ENCODE measurements at places on chromosomes 12 and 14.
A peak's percentile ranks its signal among the peaks of the same experiment; 100 is the strongest.

DNA sequence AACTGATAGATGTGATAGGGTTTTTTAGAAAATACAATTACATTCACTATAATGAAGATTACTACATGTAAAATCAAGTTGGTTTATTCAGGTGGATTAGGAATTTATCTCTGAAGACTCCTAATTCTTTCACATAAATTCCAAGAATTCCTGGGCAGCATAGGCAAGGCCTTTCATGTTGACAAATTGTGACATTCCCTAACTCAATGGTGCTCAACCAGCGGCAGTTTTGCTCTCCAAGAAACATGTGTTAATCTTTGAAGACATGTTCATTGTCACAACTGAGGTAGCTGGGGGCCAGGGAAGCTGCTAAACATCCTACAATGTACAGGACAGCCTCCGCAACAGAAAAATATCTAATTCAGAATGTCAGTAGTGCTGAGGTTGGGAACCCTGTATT is 46.3 kb downstream of the PTPRQ start:
- DNase-seq, result no peak

GRCh38 chr12:5294274-5295070 is 137.4 kb upstream of the NTF3 start:
- DNase-seq, result no peak

GRCh38 chr12:108750526-108750925 is 19.2 kb upstream of the CORO1C start:
- no peak for DNase-seq

DNA sequence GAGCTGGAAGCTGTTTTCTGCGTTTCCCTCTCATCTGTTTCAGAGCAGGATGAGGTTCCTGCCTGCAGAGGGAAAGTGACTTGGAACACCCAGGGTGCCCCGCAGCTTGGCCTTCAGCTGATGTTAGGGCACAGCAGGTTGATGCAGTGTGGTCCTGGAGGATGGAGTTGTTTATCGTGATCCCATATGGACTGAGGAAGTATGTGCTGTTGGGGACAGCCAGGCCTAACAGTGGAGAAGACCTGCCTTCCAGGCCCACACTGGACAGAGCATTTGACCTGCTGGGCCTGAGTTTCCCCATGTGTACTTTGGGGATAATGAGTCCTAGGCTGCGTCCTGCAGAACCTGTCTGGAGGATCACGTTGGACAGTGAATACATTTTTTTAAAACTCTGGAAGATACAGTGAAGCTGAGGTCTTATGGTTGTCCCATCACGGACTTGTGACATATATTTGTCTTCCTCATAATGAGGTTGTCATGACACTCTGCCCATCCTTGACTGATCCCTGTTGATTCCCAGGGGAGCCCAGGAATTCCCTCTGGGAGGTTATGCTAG is 12.8 kb downstream of the SERPINA1 start:
- no peak for DNase-seq

GRCh38 chr12:93589081-93589480 is 16.6 kb downstream of the SOCS2 start:
- DNase-seq, result no peak

DNA sequence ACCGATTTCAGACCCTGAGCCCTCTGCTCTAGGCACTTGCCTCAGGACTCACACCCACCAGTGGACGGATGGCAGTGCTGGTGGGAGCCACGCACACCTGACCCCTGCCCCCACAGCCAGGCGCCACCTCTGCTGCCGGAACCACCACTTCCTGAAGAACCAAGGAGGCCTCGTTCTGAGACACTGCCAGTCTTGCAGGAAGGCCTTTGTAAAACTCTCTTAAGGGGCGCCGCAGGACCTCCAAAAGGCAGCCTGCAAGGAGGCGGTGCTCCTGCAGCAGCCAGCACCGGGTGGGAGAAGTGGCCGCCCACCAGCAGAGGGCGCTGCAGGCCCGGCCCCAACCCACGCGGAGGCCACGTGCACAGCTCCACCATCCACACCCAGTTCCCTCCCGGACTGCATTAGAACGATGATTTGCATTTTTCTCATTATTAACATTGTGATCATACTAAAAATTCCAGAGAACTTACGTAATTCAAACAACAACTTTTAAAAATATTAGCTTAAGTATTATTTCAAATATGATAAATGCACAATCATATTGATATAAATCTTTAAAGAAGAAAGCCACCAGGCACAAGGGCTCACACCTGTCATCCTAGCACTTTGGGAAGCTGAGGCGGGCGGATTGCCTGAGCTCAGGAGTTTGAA is 12.8 kb downstream of the STX2 start:
- DNase-seq, result no peak

DNA sequence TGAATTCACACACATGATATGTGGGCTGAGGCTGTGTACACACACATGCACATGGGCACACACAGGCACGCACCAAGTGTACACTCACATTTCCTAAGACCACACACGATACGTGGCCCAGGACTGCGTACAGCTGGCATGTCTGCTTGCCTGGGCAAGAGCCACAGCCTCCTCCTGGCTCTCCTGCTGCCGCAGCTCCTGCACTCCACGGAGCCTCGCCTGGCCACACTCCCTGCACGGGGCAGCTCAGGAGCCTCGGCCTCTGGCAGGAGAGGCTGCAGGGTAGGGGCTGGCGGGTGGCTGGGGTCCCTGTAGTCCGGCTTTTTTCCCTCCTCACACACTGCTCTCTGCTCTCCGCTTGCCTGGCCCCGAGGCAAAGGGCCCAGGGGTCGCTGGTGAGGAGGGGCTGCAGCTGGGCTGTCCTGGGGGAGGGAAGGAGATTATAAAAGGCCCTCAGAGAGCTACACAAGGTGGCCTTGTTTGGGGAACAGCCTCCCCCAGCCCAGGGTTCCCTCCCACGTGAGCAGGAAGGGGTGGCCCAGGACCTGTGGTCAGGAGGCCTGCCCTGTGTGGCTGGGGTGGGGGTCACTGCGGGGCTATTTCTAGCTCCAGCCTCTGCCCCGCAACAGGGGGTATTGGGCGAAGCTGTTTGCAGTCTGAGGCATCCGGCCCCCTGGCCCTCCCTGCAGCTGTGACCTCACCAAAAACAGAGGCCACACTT is 89.0 kb upstream of the SFSWAP start:
- peak; percentile 16 for DNase-seq

DNA sequence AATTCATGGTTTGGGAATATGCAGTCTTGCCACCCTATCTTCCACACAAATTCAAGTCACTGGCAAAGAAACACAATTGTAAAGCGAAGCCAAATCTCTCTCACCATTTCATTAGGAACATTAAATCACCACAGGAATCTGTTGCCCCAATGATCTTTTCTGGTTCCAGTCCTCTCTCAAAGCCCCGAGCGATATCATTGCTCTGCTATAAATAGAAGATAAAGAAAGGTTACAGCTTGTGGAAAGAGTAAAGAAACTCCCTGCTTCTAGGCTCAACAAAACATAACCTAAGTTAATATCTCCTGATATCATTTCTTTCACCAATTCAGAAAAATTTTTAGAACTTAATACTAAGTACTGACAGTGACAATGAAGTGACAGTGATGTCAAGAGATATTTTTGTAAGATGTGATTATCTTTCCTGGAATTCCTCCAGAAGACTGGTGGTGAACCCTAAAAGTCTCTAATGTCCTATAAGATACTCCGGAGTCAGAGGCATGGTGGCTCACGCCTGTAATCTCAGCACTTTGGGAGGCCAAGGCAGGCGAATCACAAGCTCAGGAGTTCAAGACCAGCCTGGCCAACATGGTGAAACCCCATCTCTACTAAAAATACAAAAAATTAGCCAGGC is 33.8 kb downstream of the CBX5 start:
- DNase-seq, result no peak

DNA sequence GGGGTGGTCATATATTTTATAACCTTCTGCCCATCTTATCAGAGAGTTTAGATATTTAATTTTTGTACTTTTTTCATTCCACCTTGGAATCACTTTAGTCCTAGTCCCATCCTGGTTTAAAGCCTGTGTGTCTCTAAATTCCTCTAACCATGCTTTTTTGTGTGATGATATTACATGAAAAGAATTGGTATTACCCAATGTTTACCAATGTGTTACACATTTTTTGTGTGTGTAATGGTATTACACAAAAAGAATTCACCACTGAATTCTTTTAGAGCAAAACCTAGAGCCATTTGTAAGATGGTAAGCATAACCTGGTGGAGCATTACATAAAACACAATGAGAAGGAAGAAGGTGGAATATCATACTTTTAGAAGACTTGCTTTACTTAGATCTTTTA is 77.5 kb downstream of the FAR2 start:
- DNase-seq, result no peak

GRCh38 chr14:106872611-106873446 is 1346.4 kb downstream of the TMEM121 start:
- DNase-seq, result no peak

DNA sequence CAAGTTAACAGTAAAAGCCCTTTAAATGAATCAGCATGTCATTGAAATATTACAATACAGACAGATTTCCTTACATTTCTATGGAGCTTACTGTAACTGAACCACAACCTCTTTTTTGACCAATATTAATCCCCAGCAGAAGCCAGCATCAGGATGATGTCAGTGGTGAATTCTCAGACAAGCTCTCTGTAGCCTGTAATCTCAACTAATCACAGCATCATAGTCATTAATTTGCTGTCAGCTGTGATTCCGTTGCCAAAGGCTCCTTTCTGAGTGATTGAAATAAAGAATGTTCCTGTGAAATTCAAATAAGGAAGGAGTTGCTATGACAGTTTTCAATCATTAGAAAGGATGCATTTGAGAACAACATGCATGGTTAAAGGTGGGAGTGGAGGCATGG is 323.1 kb downstream of the PDZRN4 start:
- no peak for DNase-seq

DNA sequence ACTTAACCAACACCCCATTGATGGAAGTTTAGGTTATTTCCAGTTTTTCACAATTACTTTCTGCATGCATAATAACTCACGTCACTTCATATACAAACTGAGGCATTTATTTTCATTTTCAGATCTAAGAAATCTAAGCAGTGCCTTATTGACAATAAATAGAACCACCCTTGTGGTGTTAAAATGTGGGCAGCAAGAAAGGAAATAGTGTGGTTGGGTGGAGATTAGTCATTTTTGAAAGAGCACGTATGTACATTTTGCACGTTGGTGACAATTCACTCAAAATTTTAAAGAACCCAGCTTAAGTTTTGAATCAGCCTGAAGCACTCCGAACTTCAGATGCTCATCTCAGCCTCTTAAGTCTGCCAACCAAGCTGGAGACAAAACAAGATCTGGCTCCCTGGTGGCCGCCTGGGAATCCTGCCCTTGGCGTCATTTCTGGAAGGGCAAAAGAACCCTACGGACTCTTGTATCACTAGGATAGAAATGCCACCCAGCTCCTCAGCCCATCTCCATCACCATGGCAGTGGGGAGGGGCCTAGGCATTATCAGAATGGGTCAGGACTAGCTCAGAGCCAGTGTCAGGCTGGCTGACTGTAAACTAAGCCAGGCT is 89.5 kb upstream of the BCL2L14 start:
- no peak for DNase-seq

GRCh38 chr12:76863005-76863670 is 15.7 kb downstream of the CSRP2 start:
- no peak for DNase-seq

DNA sequence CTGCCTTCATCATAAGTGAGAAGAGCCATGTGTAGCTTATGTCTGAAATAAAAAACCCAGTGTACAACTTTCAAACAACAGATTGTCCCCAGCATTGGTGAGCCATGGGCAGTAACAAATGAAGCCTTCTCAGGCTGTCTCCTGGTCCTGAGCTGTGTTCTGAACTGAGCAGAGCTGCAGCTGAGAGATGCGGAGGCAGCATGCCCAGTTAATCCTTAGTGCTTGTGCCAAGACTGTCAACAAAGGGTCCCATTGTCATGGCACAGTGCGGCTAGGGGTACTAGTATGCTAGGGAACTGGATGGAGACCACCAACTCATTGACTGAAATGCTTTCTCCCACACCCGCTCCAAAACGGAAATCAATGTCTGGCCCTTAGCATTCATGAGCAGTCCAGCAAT is 154.3 kb downstream of the RMST start:
- DNase-seq, result no peak

GRCh38 chr12:47504775-47505446 is 200.9 kb downstream of the RPAP3 start:
- no peak for DNase-seq

- no peak for DNase-seq
Measured at GRCh38 chr14:29627137-29627536, 300.5 kb downstream of the PRKD1 start.

DNA sequence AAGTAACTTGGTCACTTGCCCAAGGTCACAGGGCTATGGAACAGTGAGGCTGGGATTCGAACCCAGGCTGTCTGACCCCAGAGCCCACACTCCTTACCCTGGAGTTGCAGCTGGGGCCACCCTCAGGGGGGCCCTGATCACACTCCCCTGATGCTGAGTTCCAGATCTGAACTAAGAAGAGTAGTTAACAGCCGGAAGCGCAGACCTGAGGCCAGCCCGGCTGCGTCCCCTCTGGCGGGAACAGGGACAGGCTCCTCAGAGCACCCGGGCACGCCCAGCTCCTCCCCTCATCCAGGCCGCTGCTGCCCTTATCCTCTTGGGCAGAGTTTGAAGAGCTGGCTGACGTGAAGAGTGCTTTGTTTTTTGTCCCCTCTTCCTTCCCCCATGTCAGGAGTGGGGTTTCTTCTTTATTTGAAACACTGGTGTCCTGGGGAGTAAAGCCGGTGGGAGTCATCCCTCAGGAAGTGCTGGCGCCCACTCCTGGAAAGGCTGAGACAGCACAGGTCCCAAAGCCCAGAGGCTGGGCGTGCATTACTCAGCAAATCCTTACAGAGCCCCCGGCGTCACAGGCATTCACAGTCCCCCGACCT is 8.7 kb downstream of the PHB2 start:
- DNase-seq, result no peak

- no peak for DNase-seq
Measured at GRCh38 chr12:99281277-99281676, 366.3 kb upstream of the GARIN6 start.

- DNase-seq, result no peak
Measured at GRCh38 chr14:71563492-71564153, 368.6 kb upstream of the RGS6 start.

DNA sequence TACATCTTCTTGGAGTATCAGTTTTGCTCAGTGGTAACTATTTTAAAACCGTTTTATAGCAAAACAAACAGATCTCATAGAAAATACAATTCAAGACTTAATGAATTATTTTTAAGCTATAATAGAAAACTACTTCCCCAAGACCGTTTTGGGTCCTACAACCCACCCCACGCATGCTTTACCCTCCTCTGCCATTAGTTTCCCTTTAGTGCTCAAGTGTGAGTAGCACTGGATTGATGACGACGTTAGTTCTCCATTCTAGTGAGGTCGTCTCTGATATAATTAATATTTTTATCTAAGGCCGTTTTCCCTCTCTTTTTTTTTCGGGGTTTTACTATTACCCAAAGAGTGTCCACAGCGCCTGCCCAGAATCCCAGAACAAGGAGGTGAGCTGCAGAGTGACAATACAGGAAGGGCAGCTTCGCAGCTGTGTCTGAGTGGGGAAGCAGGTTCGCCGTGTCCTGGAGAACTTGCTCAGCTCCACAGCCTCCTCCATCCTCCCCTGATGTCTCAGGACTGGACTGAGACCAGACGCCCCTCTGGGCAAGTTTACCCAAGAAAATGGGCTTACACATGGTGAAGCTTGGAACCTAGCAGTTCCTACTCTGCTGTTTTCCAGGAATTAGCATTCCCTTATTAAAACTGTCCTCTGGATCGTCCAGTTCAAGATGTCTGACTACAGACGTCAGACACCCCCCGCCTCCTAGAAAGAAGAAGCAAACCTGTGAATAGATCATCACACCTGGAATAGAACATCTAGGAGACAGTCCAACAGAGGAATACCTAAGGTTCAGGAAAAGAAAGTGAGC is 31.9 kb upstream of the MON2 start:
- no peak for DNase-seq

GRCh38 chr12:110141389-110141788 is 17.2 kb downstream of the IFT81 start:
- DNase-seq, result no peak

- DNase-seq, result no peak
Measured at GRCh38 chr12:106227641-106228319, 20.0 kb downstream of the CKAP4 start.
